CD4-positive, alpha-beta T cell treated with Interleukin-12 subunit alpha and Interleukin-12 subunit beta, for 1 hour (primary cell): ENCODE measurements at places on chromosomes 6 and 20.

DNA sequence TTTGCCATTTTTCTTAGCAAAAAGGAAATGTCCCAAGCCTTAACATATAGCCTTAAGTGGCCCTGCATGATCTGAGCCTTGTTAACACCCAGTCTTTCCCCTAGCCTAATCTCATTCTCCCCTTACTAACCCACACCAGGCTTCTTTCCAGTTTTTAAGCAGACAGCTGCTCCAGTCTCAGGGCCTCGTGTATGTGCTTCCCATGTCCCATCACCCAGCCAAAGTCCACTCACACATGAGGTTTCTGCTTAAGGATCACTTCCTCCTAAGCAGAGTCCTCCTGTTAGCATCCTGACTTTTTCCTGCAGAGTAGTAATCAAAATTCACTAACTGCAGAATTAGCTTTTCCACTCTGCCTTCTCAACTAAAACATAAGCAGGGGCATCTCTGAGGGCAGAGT, 96.1 kb downstream of the SMLR1 start:
- no peak for DNase-seq

GRCh38 chr6:27078734-27079357, 168.7 kb upstream of the PRSS16 start:
- DNase-seq, result peak; percentile 49

GRCh38 chr6:102298051-102298450, 904.5 kb downstream of the GRIK2 start:
- no peak for DNase-seq

- no peak for DNase-seq
Observed at GRCh38 chr6:13004601-13005000, 288.0 kb downstream of the PHACTR1 start.

DNA sequence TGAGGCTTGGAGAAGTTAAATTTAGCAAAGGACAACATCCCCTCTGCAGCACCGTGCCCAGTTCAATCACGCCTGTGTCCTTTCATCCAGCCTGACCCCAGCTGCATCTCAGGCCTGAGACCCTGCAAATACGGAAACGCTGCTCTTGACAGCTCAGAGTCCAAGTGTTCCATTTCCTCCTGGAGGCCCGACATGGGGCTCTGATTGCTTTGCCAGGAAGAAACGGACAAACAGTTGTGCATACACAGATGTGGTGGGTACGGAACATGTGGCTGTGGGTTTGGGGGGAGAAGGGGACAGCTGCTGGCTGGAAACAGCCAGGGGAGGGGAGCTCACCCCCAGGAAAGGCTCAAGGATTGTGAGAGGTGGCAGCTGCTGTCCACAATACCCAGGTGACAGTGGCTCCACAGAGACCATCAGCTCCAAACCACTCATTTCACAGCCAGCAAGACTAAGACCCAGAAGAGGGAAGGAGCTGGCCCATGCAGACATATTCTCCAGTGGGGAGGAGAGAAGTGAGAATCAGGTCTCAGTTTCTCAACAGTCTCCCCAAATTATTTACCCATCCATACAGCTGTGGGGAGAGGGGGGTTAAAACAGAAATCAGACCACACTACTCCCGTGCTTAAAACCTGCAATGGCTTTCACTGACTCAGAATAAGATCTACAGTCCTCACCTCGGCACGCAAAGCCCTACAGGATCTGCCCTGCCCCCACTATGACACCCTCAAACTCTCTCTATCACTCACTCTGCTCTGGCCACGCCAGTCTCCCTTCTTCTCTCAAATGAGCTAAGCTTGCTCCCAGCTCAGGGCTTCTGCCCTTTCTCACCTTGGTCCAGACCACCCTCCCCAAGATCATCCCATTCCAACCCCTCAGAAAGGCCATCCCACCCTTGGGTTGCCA, 89.1 kb downstream of the PREX1 start:
- no peak for DNase-seq

- no peak for DNase-seq
Observed at GRCh38 chr20:10771435-10772140, 97.8 kb upstream of the JAG1 start.

DNA sequence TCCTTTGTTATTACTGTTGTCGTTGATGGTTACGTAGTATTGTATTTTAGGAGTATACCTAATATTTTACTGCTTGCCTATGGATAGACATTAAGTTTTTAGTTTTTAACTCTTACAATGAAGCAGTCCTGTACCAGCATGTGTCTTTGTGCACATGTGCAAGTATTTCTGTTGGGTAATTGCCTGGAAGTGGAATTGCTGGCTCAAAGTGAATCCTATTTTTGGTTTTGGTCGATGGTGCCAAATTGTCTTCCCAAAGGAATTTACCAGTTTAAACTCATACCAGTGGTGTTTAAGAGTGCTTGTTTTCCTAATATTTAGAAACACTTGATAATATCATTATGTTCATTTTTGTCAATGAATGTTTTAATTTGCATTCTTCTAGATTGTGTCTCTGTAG, 75.5 kb downstream of the ANKS1A start:
- no peak for DNase-seq

DNA sequence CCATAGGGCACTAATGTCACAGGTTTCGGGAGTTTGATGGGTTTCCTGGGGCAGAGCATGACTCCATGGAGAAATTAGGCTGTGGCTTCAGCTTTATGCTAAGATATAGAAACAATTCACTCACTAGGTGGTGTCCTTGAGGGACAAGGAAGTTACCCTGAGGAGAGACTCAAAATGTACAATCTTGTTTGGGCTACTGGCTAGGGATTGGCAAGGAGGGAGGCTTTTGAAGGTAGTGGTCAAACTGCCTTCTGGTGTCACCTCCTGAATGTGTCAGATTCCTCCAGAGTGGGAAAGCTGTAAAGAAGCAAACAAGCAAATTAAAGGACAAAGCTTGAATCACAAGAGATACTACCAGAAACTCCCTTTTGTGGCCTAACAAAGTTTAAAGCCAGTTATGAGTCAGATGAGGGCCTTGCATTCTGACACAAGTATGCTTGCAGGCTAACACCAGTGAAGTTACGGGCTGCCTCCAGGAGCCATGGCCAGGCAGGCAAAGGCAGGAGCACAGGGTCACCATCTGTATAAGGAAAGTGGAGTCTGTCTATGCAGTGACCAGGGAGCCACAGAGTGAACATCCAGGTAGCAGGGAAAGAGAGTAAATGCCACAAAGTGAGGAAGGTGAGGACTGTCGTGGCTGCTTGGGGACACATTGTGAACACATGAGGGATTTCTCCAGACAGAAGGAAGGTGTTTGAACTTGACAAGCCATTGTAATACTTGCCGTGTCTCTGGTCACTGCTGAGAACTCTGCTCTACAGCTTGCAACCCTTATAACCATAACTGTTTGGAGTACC, 107.7 kb upstream of the DTNBP1 start:
- no peak for DNase-seq

- no peak for DNase-seq
Observed at GRCh38 chr6:47372318-47372717, 62.6 kb upstream of the TNFRSF21 start.

DNA sequence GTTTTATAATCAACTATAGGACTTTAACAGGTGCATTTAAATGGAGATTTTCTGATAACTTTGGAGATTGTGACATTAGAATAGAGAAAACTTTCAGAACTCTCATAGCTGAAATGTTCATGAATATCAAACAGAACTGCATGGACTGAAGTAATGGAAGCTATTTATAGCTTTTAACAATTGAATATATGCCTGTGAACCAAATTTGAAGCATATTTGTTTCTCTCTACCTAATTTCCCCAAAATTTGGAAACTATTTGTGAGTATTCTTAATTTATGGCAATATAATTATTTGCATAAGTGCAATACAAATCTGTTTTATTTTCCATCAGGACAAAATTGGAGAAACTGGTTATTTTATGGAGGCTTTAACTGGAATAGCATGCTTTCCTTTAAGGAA, 96.6 kb downstream of the PLG start:
- DNase-seq, result no peak

DNA sequence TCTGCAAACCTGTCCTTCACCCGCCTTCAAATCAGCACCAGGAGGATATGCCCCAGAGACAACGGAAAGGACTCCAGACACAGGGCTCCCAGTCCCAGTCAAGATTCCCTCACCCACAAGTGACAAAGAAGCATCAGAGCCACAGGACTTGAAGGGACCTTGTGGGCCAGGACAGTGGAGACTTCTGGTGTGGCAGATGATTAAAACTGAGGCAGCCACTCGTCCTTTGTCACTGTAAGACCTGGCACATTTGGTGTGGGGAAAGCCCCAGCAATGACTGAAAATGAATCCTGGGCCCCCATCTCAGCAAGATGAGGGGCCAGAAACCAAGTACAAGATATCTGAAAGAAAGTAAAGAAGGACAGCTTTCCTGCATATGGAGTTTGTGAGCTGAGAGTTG, 15.6 kb upstream of the GMPR start:
- DNase-seq, result no peak

GRCh38 chr6:71721642-71722041, 164.7 kb upstream of the RIMS1 start:
- DNase-seq, result no peak

GRCh38 chr20:48683467-48684175, 144.2 kb downstream of the PREX1 start:
- no peak for DNase-seq

- DNase-seq, result no peak
Observed at GRCh38 chr6:157226761-157227160, 96.6 kb downstream of the TMEM242 start.

- DNase-seq, result no peak
Observed at GRCh38 chr20:20820785-20821483, 108.5 kb upstream of the RALGAPA2 start.

DNA sequence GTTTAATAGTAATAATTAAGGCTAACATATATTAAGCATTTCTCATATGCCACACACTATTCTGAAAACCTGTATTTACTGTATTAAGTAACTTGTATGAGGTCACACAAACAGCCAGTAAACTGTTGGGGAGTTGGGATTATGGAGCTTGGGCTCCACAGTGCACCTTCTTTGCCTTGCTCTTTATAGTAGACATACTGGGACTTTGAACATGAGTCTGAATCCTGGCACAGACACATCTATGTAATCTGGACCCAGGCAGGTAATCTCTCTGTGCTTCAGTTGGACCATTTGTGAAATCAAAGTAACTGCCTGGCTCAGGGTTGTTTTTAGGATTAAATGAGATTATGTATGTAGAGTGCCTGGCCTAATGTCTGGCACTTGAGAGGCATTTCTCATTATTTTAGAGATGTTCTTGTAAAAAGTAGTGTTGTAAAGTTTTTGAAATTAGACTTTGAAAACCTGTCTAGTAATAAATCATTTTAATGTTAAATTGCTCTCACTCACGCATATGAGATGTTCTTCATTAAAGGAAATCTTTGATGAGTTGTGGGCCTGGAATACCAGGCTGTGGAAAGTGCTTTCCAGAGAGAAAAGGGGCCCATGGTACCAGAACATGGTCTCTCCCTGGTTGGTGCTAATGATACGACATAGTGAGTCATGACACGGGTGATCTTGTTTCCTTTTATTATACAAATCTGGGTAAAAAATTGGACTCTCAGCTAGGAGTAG, 34.3 kb downstream of the LRRC1 start:
- DNase-seq, result no peak

GRCh38 chr6:161908872-161909271, 635.0 kb upstream of the AGPAT4 start:
- no peak for DNase-seq

GRCh38 chr6:22036275-22036674, 260.6 kb downstream of the PRL start:
- no peak for DNase-seq

DNA sequence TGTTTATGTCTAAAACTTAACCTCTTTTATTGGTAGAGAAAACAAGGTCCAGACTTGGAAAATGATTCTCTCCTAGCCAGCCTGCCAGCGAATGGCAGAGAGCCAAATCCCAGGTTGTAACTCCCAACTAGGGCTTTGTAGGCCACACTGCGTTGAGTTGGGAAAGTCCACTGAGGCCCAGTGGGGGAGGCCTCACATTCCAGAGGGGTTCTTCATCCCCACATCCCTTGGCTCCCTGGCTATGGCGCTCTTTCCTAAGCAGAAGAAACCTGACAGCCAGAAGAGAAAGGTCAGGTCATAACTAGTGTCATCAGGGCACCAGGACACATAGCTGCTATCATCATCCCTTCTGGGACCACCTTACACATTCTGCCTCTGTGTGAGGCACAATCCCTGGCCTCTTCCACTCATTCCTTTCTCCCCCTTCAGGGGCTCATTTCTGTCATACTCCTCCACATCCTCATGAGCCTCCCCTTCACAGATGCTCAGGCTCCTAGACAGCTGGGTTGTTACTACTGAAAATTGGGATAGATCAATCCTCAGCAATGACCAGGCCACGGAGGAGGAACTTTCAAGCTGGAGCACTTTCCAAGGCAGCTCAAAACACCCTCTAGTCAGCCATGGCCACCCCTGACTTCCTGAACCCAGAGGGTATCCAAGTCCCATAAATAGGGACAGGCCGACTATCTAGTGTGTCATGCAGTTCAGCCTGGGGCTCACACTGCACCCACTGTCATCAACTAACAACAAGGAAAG, 48.6 kb downstream of the TCP11 start:
- no peak for DNase-seq

GRCh38 chr6:111409430-111409829, 73.6 kb downstream of the REV3L start:
- no peak for DNase-seq

DNA sequence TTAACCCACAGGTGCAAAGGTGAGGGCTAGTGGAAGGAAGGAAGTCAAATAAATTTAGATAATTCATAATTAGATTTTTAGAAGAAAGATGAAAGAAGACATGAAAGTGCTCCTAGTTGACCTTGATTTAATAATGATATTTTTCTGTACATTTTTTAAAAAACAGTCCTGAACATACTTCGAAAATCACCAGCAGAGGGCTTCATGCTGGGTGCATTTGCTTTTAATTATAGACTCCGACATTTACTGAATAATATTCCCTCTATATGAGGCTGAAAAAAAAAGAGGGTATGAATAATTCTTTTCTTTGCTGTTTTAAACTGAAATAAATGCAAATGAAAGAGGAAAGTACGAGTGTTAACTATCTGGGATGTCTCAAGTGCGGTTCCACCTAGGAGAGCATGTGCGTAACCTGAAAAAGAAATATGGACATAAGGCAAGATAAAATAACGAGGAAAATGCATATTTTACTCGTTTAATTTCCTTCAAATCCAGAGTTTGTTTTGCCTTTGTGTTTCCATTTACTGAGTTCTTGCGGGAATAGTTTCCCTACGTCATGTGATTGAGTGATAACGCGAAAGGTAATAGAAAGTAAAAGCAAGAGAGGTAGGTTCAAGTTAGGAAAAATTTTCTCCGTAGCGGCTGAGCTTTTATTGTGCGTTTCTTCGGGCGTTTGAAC, 3.1 kb upstream of the TFAP2B start:
- no peak for DNase-seq
